Nephron progenitor cell (in vitro differentiated cells): ENCODE measurements at places on chromosomes 16 and 17.

DNA sequence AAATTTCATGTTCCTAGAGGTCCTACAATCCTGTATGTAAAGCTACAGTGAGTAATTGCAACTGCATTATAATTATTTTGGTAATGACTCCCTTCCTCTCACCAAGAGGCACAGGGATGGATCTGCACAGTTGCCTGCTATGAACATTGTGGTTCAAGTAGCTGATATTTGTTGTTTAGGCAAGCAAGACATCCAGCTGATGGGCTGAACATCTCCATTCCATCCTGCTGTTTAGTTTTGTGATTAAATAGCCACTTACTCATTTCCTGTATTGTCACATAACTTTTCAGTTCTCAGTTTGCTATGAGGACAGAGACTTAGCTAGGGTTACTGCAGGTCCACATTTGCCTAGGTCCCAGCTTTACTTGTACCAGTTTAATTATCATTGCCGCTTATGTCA lies 181.2 kb upstream of the TBX2 start:
- DNase-seq = no peak

- DNase-seq = no peak
Measured at GRCh38 chr17:57270801-57271245, 14.5 kb downstream of the MSI2 start.

GRCh38 chr17:9336817-9337216 lies 238.8 kb downstream of the STX8 start:
- DNase-seq = no peak

DNA sequence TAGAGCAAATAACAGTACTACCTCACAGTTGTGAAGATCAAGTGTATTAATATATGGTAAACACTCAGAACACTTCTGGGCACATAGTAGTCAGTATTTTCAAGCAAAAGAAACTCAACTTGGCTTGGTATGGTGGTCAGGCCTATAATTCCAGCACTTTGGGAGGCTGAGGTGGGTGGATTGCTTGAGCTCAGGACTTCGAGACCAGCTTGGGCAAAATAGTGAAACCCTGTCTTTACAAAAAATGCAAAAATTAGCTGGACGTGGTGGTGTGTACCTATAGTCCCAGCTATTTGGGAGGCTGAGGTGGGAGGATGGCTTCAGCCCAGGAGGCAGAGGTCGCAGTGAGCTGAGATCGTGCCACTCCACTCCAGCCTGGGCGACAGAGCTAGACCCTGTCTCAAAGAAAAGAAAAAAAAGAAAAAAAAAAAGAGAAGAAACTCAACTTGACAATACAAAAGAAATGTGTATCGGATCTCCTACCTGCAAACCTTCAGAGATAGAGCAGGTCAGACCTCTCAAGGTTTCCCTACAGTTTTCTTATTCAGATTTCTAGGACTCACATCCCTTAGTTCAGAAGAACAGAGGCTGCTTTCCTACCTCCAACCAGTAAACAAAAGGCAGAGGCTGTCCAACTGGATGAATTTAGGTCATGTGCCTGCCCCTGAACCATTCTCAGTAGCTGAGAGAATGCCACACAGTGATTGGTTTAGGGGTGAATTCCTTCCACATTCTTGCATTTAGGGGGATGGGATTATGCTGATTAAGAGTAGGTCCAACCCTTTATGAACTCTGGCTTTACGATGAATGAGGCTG lies 1.7 kb upstream of the KPNA2 start:
- no peak for DNase-seq

DNA sequence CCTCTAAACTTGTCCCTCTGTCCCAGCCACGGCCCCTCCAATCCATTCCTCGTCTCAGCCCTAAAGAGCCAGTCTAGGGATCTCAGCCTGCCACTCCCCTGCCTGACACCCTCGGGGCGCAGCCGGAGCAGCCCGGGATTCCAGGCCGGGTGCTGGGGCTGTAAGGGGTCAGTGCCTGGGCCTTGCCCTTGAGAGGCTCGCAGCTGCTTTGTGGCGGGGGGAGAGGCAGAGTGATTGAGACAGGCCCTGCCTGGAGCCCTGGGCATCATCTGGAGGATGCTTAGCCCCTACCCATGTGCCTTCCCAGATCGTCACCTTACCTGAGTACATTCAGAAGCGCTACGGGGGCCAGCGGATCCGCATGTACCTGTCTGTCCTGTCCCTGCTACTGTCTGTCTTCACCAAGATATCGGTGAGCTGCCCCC lies 8.3 kb downstream of the SLC5A10 start:
- DNase-seq = no peak

GRCh38 chr17:2438823-2439222 lies 38.0 kb upstream of the MNT start:
- no peak for DNase-seq

DNA sequence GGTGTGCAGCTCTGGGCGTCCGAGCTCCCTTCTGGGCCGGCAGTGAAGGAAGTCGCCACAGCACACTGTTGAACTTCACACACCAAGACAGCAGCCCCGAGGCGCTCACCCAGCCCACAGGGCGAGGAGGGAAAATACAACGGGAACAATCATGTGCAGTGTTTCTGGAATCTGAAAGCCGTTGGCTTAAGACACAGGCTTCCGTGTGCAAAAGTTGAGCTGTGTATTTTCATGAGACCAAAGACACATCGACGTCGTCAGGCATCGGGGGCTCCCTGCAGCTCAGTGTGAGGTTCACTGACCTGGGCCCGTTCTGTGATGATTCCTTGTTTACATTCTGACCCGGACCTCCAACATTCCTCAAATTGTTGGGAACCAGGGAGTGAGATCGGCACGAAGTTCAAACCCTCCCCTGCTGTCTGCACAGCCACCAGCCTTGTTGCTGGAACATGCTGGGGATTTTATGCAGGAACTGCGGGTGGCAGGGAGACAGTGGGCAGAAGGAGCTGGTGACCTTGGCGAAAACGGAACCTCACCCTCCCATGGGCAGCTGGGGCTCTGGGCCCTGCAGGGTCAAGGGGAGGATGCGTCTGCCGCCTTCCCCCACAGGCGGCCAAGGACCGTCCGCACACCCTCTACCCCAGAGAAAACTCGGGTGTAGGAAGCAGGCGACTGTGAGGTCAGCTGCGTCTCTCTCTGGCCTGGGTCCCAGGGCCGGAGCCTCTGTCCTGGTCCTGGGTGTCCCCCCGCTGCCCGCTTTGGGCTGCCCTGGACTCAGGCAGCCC lies 72.2 kb downstream of the METRNL start:
- DNase-seq = no peak

- no peak for DNase-seq
Measured at GRCh38 chr16:3745751-3746355, 28.5 kb upstream of the TRAP1 start.

GRCh38 chr17:79657861-79658810 lies 47.3 kb upstream of the RBFOX3 start:
- DNase-seq = no peak

DNA sequence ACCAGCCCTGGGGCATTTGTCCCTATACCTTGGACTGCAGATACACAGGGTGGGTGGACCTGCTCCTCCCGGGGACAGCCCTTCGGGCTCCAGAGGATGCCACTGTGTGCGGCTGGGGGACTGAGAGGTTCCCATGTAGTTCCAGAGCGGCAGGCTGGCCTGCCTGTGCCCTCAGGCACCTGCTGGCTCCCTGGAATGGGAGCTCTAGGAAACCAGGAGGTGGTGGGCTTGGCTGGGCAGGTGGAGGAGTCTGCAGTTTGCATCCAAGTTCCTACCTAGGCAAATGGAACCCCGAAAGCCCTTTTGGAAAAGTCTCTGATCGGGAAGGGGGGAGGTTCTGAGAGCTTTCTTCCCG lies 982 bp downstream of the DBNDD1 start:
- no peak for DNase-seq

- no peak for DNase-seq
Measured at GRCh38 chr17:75685499-75685898, 18.4 kb downstream of the SAP30BP start.

GRCh38 chr16:85888405-85889331 lies 10.3 kb upstream of the IRF8 start:
- no peak for DNase-seq

DNA sequence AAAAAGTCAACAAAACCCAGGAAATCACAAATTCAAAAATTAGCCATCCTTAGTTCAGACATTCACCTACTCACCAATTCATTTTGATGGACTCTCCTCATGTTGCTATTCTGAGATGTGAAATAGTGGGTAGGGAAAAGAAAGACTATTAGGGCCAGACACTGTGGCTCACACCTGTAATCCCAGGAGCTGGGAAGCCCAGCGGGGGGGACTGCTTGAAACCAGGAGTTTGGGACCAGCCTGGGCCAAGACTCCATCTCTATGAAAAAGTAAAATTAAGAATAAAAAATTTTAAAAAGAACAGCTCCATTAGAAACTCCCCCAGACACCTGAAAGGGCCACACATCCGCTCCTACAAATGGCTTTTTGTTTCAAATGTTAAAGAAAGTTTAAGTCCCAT lies 21.4 kb downstream of the UBE2O start:
- DNase-seq = no peak

GRCh38 chr16:86718118-86718517 lies 139.8 kb downstream of the FOXL1 start:
- no peak for DNase-seq

GRCh38 chr17:29169806-29170591 lies 10.2 kb downstream of the MYO18A start:
- no peak for DNase-seq

- peak; percentile 87 for DNase-seq
Measured at GRCh38 chr16:66604376-66605176, at the start of gene CMTM3. Gene CMTM3 (plus strand): TSS chr16:66604704. CDS start chr16:66604806, 102 bp downstream.

DNA sequence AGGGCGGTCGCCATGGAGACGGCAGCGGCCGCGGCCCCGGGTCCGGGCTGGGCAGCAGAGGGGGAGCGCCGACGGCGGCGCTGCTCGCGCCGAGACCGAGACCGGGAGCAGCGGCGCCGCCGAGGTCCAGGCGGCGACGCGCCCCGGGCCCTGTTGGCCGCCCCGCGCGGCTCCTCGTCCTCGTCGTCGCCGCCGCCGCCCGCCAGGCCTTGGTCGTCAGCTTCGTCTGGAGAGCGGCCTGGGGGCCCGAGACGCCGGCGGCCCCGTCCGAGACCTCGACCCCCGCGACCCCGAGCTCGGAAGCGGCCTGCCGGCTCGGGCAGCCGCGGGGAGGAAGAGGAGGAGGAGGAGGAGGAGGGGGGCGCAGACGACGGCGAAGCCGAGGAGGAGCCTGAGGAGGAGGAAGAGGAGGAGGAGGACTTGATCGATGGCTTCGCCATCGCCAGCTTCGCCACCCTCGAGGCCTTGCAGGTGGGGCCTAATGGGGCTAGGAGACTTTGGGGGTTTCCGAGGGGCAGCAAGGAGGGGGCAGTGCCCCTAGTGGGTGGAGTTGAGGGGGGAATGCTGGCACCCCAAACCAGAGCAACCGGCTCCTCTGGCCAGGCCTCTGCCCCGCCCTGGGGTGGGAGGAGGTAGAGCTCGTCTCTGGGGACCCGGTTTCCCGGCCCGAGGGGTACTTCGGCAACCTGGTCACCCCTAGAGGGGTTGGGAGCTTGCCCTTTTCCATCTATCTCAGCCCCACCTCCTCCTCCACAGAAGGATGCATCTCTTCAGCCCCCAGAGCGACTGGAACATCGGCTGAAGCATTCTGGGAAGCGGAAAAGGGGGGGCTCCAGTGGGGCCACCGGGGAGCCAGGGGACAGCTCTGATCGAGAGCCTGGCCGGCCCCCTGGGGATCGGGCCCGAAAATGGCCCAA lies 1.5 kb downstream of the FBRS start:
- DNase-seq = peak; percentile 74

DNA sequence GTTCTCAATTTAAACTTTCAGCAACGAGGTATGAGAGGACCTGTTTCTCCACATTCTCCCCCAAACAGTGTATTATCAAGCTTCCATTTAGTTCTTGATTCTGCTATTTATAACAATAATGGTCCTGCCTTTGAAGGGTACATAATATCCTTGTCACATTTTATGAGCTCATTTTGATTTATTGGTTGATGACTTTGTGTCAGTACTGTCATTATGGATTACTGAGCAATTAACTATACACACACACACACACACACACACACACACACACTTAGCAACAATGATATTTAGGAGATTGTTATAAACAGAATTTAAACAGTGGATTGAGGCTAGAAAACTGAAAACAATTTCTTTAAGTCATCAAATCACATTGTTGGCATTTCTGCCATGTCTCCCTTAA lies 7.0 kb downstream of the TMIGD1 start:
- DNase-seq = no peak

GRCh38 chr16:56610017-56610608 lies 1.7 kb downstream of the MT2A start:
- DNase-seq = no peak
